Stimulated activated CD4-positive, alpha-beta T cell treated with anti-CD3 and anti-CD28 coated beads, Interleukin-1b, Interleukin-23, amount 100 ng/mL, for 1 hour (primary cell): ENCODE measurements at places on chromosomes 2 and 18.

DNA sequence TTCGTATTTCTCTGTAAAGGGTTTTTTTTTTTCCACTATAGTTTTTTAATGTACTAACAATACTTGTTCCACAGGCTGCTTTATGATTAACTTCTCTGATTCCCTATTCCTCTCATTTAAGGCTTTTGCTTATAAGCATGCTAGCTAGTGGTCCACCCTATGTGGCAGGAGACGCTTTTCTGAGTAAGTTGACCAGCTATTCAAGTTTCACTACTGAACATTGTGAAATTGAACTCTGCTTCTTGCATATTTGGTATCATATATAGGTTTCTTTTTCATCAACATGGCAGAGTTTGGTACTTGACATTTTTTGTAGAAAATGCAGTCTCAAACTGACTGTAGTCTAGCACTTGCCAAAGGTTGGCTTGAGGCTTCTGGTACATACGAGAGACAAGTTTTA lies 74.2 kb downstream of the OTX1 start:
- no peak for DNase-seq

- DNase-seq = no peak
Measured at GRCh38 chr18:245282-245847, 22.5 kb downstream of the THOC1 start.

- DNase-seq = no peak
Measured at GRCh38 chr2:1674276-1674675, 70.0 kb downstream of the PXDN start.

GRCh38 chr2:22626621-22627020 lies 758.4 kb upstream of the KLHL29 start:
- no peak for DNase-seq

- no peak for DNase-seq
Measured at GRCh38 chr2:86300496-86300895, 36.9 kb downstream of the REEP1 start.

DNA sequence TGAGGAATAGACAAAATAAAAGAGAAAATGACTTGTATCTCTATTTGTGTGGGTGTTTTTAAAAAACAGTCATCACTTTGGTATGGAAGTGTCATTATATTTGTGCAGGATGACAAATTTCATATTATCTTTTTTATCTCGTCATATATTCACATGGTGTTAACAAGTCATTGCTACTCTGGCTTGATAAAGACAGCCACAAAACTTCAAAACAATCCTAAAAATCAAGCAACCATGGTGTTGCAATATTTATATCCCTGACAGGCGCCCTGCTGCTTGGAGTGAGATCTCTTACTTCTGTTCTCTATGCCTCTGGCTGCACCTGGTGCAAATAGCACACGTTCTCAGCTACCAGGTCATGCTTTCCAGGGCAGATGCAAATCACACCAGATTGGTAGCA lies 278.0 kb upstream of the EPHA4 start:
- no peak for DNase-seq

GRCh38 chr2:157747695-157748370 lies 119.2 kb upstream of the ACVR1C start:
- no peak for DNase-seq

DNA sequence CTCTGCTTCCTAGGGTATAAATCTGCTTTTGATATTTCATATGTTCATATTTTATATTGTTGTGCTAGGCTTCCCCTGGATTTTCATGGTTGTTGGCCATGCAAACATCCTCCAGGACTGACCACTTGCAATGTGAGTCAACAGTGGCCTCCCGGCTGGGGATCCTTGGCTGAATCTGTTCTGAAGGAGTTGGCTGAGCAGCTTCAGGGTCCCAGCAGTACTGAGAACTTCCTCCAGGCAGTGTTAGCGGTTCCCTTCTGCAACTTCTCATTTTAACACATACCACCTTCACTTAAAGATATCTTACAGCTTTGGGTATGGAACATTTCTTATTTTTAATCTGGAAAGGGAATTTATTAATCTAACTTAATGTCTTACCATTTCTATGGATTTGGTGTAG lies 122.1 kb downstream of the DTNB start:
- no peak for DNase-seq

- no peak for DNase-seq
Measured at GRCh38 chr2:67792681-67793091, 270.1 kb downstream of the C1D start.

GRCh38 chr2:25228848-25229278 lies 60.5 kb upstream of the POMC start:
- no peak for DNase-seq

GRCh38 chr2:57882895-57883515 lies 163.6 kb upstream of the VRK2 start:
- DNase-seq = no peak

- no peak for DNase-seq
Measured at GRCh38 chr18:72871091-72871490, 3.3 kb upstream of the NETO1 start.

- DNase-seq = no peak
Measured at GRCh38 chr2:201950606-201951005, 83.0 kb upstream of the FZD7 start.

DNA sequence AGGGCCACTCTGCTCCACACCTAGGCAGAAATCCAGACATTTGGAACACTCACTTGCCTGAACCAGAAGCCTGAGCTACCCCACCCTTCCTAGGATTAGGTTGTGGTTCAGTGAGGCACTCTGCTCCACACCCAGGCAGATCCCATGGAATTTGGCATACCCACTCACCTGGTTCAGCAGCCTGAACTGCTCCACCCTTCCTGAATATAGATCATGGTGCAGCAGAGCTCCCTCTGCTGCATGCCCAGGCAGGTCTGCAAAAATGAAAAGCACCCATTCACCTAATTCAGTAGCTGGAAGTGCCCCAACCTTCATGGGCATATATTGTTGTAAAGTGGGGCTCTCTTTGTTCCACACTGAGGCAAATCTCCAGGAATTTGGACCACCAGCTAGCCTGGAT lies 185.1 kb upstream of the CNTNAP5 start:
- DNase-seq = no peak

DNA sequence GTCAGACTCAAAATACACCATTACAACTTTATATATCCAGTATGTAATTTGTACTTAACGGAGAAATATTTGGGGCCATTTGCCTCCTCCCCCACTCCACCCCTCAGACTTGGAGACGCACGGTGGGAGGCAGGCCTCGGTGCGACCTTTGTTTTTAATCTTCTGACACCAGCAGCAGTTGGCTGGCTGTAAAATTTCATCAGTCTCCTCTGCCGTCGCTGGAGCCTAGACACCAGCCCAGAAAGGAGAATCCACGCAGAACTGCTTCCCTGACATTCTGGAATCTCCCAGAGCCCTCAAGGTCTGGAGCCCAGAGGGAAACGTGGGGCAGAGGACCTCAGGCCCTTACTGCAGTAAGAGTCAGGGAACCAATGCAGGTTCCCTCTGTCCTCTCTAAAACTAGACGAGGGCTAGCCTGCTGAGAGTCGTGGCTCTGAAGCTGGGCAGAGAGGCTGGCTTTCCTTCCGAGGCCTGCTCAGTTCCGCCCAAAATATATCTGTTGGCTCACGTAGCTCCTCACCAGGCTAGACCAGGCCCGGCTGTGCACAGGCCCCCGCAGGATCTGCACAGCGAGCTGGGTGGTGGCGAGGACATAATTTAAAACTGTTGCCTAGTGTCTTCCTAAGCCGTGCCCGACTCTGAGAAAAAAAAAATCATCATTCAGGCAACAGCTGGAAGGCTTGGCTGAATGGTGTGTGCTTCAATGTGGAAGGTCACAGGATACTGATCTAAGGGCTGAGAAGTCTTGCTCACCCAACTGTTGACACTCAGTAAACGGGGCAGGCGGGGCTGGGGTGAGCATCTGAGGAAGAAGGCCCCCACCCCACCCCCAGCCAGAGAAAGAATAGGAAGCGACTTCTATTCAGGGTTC lies 40.4 kb downstream of the EN1 start:
- no peak for DNase-seq

DNA sequence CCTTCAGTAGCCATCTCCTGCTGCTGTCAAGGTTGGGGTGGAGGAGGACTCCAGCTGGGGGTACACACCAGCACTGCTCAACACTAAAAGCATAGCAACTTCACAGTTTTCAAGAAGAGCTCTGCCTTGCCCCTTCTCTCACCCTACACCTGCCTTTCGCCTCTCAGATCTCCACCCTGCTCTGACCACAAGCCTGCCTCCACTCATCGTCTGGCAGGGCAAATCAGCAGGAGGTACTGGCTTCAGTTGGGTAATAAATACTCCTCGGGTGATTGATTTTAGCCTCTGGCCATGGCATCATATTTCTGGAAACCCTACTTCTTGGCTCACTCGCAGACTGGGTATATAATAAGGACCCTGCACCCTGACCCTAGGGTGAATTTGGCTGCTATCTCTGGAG lies 3.1 kb upstream of the PRKAG3 start:
- no peak for DNase-seq
